Foreskin melanocyte (primary cell): ENCODE measurements at places on chromosomes 1 and 21.

DNA sequence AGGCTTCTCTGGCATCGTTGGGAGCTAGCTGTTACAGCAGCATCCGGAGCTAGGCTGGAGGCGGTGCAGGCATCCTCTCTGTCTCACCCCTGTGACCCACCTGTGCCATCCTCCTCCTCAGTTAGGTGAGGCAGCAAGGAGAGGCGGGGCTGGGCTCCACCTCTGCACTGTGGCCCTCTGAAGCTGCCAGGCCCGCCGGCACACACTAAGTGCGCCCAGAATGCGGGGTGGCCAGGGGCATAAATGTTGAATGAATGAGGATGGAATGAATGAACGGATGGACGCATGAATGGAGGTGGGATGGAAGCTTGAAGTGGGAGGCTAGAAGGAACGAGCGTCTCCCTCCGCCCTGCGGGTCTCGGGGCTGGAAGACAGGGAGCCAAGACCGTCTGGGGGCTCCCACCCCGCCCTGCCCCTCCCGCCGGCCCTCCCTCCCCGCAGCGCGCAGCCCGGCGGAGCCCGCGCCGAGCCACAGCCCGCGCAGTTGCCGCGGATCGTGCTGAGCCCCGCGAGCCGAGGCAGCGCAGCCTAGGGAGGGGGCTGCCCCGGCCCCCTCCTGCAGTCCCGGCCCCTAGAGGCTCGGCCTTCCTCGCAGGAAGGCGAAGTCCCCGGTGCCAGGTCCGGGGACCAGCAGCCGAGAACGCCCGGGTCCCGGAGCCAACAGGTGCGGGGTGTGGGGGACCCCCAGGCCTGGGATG lies at the start of gene HCRTR1:
HCRTR1 (plus strand) TSS at position 472 of the 698 bp plus-strand sequence. CDS start 1,504 bp downstream, outside the sequence.
- no peak for DNase-seq

DNA sequence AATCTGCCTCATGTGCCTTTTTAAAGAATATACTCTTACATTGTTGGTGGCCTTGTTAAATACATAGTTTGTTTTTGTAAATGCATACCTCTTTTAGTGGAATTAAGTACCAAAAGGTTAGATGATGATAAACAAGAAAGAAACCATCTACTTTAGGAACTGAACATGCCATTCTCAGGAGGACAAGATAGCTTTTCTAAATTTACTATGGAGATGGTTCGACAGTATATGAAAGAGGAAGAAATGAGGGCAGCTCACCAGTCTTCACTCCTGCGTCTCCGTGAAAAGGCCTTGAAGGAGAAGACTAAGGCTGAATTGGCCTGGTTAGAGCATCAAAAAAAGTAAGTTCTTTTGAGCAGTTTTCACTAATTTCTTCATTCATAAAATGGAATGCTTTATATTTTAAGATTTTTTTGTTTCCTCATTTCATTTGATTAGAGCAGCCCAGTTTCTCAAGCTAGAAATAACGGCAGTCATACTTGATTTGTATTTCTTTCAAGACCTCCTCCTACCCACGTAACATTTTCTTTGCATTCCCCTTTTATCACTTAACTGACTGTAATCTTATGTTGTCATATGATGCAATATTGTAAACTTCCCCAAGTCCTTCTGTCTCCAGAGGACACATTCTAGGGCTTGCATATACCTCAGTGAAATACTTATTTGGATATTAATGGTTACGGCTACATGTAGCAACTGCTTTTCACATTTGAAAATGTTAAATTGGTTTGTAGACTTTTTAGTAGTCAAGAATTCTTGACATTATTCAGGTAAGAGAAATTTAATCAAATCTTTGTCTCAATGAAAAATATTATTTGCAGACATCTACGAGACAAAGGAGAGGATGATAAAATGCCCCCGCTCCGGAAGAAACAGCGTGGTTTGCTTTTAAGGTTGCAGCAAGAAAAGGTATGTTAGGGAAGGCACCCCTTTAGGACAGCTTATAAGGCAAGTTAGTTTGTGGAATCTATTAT lies 99.3 kb downstream of the CEP350 start:
- no peak for DNase-seq

DNA sequence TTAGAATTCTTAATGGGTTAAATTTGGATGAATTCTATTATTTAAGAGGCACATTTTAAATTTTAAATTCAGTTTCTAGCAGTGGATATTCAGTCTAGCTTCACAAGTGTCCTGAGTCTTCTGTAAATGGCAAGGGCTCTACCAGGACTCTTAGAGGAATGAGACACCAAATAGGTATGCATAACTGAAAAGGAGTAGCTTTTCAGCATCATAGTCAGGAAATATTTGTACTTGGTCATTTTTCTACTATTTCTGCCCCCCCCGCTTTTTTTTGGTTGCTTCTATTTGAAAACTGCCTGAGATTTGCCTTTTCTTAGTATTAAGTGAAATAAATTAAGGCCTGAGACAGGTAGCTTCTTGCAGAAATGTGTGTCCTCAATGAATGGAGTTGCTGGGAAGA lies 80.2 kb downstream of the MAST2 start:
- DNase-seq: no peak

DNA sequence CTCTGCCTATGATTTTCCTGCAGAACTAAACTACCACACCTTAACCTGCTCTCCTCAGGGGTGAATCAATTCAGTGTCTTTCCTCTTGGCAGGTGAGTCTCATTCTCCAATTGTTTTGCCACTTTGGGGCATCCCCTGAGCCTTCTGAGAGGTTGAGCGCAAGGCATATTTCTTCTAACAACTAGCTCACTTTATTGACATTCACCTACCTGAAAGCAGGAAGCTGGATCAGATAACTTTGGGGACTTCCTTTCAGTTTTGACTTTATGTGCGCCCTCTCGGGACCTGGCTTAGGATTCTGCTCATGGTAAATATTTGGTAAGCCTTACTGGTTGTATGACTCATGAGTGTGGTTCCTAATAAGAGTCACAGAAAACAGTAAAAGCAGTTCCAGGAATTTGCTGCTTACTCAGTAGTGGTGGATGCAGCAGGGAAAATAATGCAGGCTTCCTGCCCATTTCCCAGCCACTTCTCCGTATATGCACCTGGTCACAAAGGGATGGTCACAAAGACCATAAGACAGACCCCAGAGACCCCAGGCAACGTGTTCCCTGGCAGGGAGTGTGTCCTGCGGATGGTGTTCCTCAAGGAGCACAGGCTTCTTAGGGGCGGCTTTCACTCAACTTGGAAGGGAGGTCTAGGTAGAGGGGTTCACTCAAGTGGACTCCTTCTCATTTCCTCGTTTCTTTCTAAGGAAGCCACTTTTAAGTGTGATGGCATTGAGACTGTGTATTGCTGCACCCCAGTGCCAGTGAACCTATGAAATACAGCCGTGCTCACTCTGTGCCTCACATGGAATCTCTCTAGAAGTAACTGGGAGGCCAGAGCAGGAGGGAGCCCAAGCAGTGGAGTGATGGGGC lies 22.0 kb upstream of the BATF3 start:
- DNase-seq: no peak

- no peak for DNase-seq
Measured at GRCh38 chr1:32920833-32921232, 19.6 kb upstream of the TMEM54 start.

GRCh38 chr1:241823925-241824324 lies 24.1 kb upstream of the EXO1 start:
- DNase-seq: no peak

GRCh38 chr21:24852610-24853195 lies 754.6 kb downstream of the MRPL39 start:
- no peak for DNase-seq

- DNase-seq: no peak
Measured at GRCh38 chr1:154478639-154479038, 23.4 kb upstream of the TDRD10 start.

DNA sequence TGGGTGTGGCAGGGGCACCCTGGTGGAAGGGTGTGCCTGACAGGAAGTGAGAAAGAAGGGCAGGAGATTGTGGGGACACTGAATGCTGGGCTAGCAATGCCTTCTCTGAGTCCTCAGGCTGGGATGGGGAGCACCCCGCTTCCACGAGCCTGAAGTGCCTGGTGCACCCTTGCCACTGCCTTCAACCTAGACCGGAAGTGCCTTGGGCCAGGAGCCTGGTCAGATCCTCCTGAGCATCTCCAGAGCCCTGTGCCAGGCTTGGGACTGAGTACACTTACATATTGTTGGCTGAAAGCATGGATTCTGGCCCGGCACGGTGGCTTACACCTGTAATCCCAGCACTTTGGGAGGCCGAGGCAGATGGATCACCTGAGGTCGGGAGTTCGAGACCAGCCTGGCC lies 205.8 kb upstream of the EDN2 start:
- no peak for DNase-seq

DNA sequence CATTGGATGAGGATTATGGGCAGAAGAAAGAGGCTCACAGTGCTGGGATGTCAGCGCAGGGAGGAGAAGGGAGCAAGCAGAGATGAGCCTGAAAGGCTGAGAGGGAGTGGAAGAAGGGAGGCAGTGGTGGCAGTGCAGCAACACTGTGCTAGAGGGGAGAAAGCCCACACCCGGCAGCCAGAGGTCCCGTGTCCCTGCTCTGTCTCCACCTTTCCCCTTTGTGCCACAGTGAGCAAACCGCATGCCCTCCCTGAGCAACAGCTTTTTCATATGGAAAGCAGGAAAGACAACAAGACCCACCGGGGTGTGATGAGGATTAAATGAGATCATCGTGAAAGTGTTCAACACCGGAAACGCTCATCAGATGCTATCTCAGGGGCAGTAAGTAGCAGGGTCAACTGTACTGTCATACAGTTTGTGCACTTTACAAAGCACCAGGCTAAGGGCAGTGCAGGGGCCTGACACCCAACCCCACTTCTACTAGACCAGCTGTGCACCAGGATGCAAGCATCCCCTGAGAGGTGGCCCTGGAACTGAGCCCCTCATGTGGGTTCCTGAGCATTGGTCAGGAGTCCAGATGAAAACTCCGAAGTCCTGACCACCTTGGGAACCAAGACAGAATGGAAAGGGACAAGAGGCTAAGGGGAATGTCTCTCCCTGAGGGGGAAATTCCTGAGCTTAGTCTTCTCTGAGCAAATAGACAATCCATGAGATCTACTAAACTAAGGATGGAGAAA lies 9.1 kb downstream of the NHLH1 start:
- DNase-seq: peak; percentile 64

- peak; percentile 57 for DNase-seq
Measured at GRCh38 chr1:202029171-202029665, 18.8 kb downstream of the ELF3 start.

GRCh38 chr21:33856893-33857527 lies 58.6 kb downstream of the ATP5PO start:
- DNase-seq: no peak

DNA sequence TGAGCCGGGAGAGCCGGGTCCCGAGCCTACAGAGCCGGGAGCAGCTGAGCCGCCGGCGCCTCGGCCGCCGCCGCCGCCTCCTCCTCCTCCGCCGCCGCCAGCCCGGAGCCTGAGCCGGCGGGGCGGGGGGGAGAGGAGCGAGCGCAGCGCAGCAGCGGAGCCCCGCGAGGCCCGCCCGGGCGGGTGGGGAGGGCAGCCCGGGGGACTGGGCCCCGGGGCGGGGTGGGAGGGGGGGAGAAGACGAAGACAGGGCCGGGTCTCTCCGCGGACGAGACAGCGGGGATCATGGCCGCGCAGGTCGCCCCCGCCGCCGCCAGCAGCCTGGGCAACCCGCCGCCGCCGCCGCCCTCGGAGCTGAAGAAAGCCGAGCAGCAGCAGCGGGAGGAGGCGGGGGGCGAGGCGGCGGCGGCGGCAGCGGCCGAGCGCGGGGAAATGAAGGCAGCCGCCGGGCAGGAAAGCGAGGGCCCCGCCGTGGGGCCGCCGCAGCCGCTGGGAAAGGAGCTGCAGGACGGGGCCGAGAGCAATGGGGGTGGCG lies 371 bp downstream of the ARID1A start:
- DNase-seq: no peak

GRCh38 chr1:78079580-78079979 lies 33.8 kb downstream of the GIPC2 start:
- DNase-seq: no peak

GRCh38 chr21:14520535-14520934 lies 25.6 kb downstream of the SAMSN1 start:
- no peak for DNase-seq

- DNase-seq: peak; percentile 42
Measured at GRCh38 chr1:91684481-91685196, 184.0 kb downstream of the CDC7 start.

GRCh38 chr1:165144757-165145397 lies 211.6 kb downstream of the LMX1A start:
- DNase-seq: peak; percentile 51

GRCh38 chr1:152026895-152027294 lies 9.9 kb downstream of the S100A11 start:
- no peak for DNase-seq
